ENCODE measurements at places on chromosomes 11 and 22. TPM values are rescaled to one million over a fixed set of nuclear protein-coding genes. Genes with fewer than 3 reads are reported as not detected.
A peak's percentile ranks its signal among the peaks of the same experiment; 100 is the strongest.

The OR4P4 gene
- not detected for total RNA-seq

The ST14 gene
- total RNA-seq: under 0.01 TPM

The CSTF3 gene
- 32.4 TPM for total RNA-seq

The RAB3IL1 gene
- 13.4 TPM for total RNA-seq

The SEC14L6 gene
- 0.66 TPM for total RNA-seq

The SESN3 gene
- total RNA-seq: 60.1 TPM

The EXT2 gene
- 177 TPM for total RNA-seq

- H3K27ac ChIP-seq: no peak overlapping the region
- H3K36me3 ChIP-seq: no peaks in the 10 kb centered on the region
- H3K4me1 ChIP-seq: no peaks in the 10 kb centered on the region
- H3K4me3 ChIP-seq: no peak overlapping the region
- DNase-seq: no peak
Measured at GRCh38 chr11:133385781-133386180, 146.5 kb downstream of the OPCML start.

DNA sequence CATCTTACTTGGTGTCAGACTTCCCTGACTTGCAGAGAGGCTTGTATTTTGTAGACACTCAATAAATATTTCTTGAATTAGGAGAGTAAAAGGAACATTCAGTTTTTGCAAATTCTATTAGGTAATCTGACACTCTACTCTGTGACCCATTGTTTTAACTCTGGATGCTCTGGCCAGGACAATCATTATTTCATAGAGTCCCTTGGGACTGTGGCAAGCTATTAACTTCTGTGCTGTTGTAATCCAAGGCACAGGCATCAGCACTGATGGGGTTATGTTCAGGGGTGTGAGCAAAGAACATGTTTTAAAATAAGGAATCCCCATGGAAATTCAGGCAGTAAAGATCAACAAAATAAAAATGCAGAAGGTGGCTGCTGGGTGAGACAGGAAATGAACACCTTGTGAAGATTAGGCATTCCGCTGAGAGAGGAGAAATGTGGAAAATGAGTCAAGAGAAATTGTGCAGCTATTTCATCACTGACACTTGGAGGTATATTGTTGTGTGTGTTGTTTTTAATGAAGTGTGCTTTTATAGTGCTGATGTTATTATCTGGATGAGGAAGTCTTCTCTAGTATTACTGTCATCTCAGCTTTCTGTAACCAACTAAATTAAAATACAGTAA, 175.2 kb downstream of the WNT11 start:
- DNase-seq: peak; percentile 29
- H3K4me3 ChIP-seq: no peak overlapping the region
- no peaks in the 10 kb centered on the region for H3K4me1 ChIP-seq
- H3K27ac ChIP-seq: no peak overlapping the region
- H3K27me3 ChIP-seq: no peaks in the 10 kb centered on the region

GRCh38 chr11:134466156-134466555, 54.1 kb upstream of the B3GAT1 start:
- H3K36me3 ChIP-seq: no peaks in the 10 kb centered on the region
- no peaks in the 10 kb centered on the region for H3K27me3 ChIP-seq
- H3K4me3 ChIP-seq: no peak overlapping the region
- DNase-seq: no peak
- no peak overlapping the region for H3K27ac ChIP-seq

DNA sequence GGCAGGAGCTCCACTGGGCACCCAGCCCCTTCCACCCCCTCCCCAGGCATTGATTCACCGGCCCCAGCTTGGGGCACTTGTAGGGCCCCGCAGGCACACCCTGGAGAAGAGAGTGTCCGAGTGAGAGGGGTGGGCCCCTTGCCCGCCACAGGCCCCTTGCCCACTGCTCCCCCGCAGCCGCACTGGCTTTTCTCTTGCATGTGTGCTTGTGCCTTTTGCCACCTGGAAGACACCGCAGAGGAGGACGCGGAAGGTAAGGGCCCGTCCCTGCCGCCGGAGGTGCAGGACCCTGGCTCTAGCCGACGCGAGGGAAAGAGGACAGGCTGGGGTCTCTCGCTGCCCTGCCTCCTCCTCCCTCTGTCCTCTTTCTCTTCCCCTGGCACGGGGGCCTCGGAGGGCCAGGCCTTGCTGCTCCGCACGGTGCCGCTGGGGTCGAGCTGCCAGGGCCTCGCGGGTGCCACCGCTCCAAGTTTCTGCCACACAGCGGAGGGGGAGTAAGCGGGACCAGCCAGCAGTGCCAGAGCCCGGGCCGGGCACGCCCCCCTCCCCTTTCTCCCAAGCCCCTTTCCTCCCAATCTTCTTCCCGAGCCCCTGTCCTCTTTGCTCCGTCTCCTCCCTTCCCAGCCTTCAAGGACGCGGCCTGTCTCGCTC, 9.5 kb downstream of the TNNT3 start:
- H3K27ac ChIP-seq: no peak overlapping the region
- no peaks in the 10 kb centered on the region for H3K36me3 ChIP-seq
- H3K27me3 ChIP-seq: no peaks in the 10 kb centered on the region
- H3K4me3 ChIP-seq: no peak overlapping the region
- no peaks in the 10 kb centered on the region for H3K4me1 ChIP-seq

DNA sequence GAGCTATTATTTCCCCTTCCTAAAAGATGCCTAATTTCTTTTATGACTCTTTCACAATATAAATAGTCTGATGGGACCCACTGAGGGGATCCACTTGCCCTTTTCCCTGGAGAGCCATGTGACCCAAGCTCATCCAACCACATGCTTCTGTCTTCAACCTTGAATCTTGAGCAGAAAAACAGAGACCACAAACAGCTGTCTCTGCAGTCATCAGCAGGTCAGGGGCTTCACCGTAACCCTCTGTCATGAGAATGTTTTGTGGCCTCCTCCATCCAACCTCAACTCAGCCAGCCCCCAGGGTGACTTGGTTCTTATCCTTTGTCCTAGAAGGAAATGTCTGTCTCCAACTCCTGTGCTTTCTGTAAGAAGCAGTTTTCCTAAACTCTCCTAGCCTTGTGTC, 129.6 kb upstream of the POU2AF2 start:
- H3K4me3 ChIP-seq: no peak overlapping the region
- no peaks in the 10 kb centered on the region for H3K4me1 ChIP-seq
- H3K36me3 ChIP-seq: no peaks in the 10 kb centered on the region
- no peaks in the 10 kb centered on the region for H3K27me3 ChIP-seq
- H3K27ac ChIP-seq: no peak overlapping the region
- no peak for DNase-seq

- H3K36me3 ChIP-seq: no peaks in the 10 kb centered on the region
- no peak overlapping the region for H3K4me3 ChIP-seq
- no peak overlapping the region for H3K27ac ChIP-seq
- DNase-seq: no peak
- H3K4me1 ChIP-seq: no peaks in the 10 kb centered on the region
Measured at GRCh38 chr22:19615001-19615461, 90.8 kb upstream of the CLDN5 start.

- DNase-seq: peak; percentile 96
- no peak overlapping the region for H3K4me3 ChIP-seq
- no peak overlapping the region for H3K27ac ChIP-seq
- no peaks in the 10 kb centered on the region for H3K36me3 ChIP-seq
Measured at GRCh38 chr11:95556342-95557163, 233.0 kb downstream of the FAM76B start.

- no peak for DNase-seq
- peaks cover 7% of the 10 kb centered on the region for H3K4me1 ChIP-seq
- no peaks in the 10 kb centered on the region for H3K27me3 ChIP-seq
- no peak overlapping the region for H3K27ac ChIP-seq
- H3K4me3 ChIP-seq: no peak overlapping the region
Measured at GRCh38 chr11:47987310-47987709, 7.0 kb downstream of the PTPRJ start.

GRCh38 chr11:72174302-72175070, 17.5 kb upstream of the FOLR1 start:
- DNase-seq: no peak
- H3K36me3 ChIP-seq: no peaks in the 10 kb centered on the region
- no peaks in the 10 kb centered on the region for H3K4me1 ChIP-seq
- no peaks in the 10 kb centered on the region for H3K27me3 ChIP-seq
- no peak overlapping the region for H3K27ac ChIP-seq

Data from fibroblast of lung (primary cell).